ENCODE measurements at places on chromosomes 5 and 9. TPM values are rescaled to one million over a fixed set of nuclear protein-coding genes. Genes with fewer than 3 reads are reported as not detected.

PCDHGB4 gene
- not detected for total RNA-seq

INSL6 gene
- total RNA-seq, result not detected

- no peak for DNase-seq
These were observed 45.7 kb upstream of the GPR151 start for GRCh38 chr5:146561711-146562110.

GRCh38 chr9:135134268-135135022, 47.0 kb downstream of the OLFM1 start:
- DNase-seq, result no peak

DNA sequence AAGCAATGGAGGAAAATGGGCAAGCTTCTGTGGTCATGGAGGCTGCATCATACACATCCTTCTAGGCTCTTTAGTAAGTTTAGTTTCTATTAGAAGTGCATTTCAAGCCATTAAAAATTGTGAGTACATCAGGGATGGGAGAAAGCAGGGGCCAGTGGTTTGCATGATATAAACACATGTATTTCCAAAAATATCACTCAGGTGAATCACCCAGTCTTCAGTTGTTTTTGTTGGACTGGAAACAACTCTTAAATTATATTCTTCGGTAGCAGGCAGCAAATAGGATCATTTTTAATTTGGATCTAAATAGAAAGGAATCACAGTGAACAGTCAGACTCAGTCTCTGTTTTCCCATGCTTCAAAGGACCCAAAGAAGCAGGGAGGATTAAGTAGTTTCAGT, 657.9 kb downstream of the TLR4 start:
- DNase-seq, result no peak

DNA sequence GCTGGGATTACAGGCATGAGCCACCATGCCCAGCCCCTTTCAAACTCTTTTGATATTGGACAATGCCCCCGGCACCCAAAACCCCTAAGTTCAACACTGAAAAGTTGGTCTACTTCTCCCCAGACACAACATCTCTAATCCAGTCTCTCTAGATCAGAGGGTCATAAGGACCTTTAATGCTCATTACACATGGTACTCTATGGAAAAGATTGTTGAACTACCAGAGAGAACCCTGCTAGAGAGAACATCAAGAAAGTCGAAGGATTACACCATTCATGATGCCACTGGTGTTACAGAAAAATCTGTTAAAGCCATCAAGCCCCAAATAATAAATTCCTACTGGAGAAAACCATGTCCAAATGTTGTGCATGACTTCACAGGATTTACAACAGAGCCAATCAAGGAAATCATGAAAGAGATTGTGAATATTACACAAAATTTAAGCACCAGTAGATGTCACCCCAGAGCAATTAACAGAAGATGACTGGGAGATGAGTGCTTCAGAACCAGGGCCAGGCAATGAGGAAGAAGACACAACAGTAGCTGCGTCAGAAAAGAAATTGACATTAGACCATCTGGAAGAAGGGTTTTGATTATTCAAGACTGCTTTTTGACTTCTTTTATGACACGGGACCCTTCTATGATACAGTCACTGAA, 28.3 kb upstream of the NIPAL4 start:
- peak; percentile 38 for DNase-seq

- DNase-seq, result no peak
These were observed 12.7 kb downstream of the MRRF start for GRCh38 chr9:122277285-122277897.

- DNase-seq, result no peak
These were observed 61.7 kb downstream of the TRIO start for GRCh38 chr5:14204785-14205321.

DNA sequence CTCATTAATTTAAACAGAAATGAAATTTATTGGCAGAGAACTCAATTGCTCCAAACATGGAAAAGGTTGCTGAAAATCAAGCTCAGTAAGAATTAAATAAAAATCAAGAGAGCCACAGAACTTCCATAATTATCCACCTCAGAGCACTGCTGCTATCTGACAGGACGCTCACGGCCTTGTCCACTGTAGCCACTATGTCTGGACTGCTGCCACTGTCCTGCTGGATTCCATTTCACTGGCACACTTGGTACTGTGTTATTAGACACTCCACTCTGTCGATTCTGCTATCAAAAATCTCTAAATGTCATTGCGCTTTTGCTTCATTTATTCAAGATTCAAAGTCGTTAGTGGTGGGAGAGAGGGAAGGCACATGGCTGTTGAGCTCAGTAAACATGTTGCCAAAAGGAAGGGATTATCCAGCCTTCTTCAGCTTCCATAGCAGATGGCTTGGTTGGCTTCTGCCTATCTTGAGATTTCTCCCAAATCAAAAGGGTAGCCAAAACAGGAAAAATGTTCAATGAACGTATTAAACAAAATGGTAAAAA, 815.0 kb downstream of the CDH18 start:
- no peak for DNase-seq

DNA sequence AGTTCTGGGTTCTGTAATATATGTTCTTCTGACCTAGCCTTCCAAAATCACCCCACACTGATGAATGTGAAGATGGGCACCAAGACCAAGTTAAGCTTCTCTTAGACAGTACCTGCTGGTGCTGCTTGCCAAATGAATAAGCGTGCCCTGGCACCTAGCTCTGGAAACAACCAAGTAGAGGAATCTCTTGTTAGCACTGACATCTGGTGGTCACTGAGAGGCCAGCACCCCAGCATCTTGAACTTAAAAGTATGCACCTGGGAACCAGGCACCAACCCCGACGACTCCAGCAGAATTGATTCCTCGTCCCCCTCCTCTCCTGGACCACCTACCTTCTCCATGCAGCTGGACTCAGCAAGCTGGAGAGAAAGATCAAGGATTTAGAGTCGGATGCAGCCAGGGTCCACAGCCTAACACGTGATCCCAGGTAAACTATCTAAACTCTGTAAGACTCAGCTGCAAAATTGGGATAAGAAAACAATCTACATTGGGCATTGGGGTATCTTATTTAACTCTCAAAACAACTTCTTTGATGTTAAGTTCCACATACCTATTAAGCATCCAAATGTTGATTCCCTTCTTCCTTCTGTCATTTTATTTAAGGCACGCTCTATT, 89.8 kb downstream of the SLC1A3 start:
- DNase-seq, result peak; percentile 40

- no peak for DNase-seq
These were observed 7.0 kb downstream of the TBC1D9B start for GRCh38 chr5:179900711-179901110.

- no peak for DNase-seq
These were observed 349.4 kb downstream of the SH3GL2 start for GRCh38 chr9:17928228-17928627.

DNA sequence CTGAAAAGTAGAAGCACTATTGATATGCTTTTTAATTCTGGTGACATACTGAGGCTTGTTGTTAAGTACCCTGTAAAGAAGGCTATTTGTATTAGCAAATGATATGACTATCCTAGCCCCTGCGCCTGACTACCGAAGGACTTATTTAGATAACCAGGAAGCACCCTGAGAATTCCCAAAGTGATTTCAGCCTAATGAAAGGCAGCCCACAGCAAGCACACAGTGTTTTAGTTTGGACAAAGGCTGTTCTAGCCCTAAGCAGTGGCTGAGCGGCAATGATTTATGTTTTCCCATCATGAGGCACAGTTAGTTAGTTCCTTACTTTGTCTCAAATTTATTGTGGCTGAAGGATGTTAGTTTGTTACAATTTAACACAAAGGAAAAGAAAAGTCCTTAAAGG, 235.3 kb downstream of the KCTD16 start:
- no peak for DNase-seq

All from activated naive CD4-positive, alpha-beta T cell treated with anti-CD3 and anti-CD28 coated beads, Interleukin-2, amount 50 U/mL, for 72 hours (primary cell).